ENCODE measurements at places on chromosomes 11 and 22.

DNA sequence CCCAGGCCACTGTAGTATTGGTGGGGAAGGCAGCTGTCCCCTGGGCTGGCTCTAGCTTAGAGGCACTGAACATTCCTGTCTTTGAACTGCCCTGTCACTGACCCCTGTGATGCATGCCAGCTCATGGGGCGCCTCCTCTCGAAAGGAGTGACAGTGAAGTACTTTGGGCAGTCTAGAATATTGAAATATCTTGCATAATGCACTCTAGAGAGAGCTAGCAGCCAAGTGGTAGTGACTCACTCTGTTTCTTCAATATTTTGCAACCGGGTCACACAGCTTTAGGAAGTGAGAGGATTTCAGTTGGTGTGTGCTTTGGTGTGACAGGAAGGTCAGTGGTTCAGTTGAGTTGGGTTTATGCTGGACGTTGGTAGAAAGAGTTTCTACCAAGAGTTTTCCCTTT is 35.5 kb upstream of the ST14 start:
- peak; percentile 95 for DNase-seq

GRCh38 chr11:12147827-12148226 is 37.4 kb downstream of the MICAL2 start:
- DNase-seq: no peak

DNA sequence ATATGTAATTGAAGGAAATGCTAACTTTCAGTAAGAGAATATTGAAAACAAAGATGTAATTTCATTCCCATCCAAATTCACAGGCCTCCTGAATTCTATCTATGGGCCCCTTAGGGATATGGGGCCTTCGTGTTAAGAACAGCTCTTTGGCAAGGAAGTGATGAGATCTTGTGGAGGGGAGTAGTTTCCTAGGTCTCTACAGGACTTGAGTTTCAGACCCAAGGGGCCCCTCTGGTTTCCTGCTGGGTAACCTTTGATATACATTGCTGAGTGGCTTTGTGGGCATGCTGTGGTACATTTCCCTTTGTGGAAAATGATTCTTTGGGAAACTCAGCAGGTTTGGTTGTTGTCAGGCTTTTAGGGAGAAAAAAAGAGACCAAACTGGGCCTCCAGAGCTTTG is 6.2 kb downstream of the STIM1 start:
- no peak for DNase-seq

- no peak for DNase-seq
These were observed 9.9 kb downstream of the CTSC start for GRCh38 chr11:88327462-88328143.

GRCh38 chr11:60485987-60486386 is 6.6 kb upstream of the MS4A12 start:
- no peak for DNase-seq

DNA sequence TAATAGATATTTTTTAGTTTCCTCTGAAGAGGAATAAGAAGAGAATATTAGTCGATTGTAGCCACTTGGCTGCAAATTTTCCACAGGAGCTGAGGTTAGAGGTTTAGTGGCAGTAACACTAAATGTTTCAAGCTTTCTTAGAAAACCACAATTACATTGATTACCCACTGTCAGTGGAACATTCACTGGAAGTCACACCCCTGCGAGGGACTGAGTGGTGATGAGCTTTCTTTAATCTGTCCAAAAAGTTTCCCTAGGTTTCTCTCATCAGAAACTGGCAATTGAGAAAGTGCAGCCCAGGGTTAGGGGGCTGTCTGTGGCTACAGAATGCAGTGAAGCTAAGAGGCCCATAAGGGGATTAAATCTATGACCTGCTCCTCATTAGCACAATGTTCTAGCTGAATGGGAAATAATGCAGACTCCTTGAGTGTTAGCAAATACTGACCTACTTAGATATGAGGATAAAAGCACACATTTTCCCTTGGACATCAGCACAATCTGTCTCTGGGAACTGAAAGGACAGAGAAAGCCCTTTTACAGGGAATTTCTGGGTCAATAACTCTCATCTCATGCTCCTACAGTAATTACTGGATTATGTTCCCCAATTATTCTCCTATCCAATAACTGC is 189.5 kb downstream of the FAM76B start:
- no peak for DNase-seq
